ENCODE measurements at places on chromosomes 2 and 18.
A peak's percentile ranks its signal among the peaks of the same experiment; 100 is the strongest.

DNA sequence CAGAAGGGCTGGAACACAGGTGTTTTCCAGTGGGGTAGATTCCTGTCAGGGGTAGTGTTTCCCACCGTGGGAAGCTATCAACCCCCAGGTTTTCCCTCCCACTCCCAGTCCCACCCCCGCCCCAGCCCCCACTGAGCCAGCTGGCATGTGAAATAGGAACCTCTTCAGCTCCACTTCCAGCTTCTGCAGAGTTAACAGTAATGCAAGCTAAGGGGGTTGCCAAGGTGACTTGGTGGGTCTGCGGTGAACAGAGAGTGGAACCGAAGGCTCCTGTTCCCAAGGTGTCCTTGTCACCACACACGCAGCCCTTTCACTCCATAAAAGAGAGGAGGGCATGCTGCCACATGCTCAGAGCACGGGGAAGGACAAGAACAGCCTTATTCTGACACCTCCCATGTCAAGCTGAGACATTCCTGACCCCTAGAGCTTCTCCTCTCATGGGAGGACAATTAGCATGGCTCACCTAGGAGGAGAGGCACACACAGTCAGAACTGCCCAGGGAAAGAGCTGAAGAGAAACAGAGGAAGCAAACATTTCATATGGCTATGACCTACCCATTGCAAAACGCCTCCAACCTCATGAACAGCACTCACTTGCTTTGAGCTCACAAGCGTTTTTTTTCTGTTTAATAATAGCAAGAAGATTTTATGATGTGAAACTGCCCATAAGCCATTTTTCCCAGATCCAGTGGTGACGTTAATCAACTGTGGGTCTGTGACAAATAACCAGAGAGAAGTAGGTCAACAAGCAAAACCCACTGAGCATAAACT, 39.8 kb upstream of the TBC1D8 start:
- DNase-seq: no peak

DNA sequence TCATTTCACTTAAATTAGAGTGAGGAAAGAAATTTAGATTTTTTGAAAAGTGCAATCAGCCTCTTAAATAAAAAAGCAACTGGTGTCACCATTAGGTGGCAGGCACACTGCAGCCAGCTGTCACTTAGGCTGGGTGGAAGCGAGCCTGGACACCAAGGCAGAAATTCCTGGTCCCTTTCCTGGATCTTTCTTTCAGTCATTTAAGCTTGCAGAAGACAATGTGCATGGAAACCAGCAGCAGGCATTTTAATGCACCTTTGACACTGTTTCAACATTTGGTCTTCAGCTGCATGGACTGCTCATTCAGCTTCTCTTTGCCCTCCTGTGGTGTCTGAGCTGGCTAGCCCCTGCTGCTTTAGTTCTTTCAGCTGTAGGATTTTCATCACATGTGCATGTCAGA, 61.0 kb downstream of the AQP4 start:
- no peak for DNase-seq

GRCh38 chr2:134287323-134287722, 33.5 kb downstream of the MGAT5 start:
- DNase-seq: peak; percentile 40

DNA sequence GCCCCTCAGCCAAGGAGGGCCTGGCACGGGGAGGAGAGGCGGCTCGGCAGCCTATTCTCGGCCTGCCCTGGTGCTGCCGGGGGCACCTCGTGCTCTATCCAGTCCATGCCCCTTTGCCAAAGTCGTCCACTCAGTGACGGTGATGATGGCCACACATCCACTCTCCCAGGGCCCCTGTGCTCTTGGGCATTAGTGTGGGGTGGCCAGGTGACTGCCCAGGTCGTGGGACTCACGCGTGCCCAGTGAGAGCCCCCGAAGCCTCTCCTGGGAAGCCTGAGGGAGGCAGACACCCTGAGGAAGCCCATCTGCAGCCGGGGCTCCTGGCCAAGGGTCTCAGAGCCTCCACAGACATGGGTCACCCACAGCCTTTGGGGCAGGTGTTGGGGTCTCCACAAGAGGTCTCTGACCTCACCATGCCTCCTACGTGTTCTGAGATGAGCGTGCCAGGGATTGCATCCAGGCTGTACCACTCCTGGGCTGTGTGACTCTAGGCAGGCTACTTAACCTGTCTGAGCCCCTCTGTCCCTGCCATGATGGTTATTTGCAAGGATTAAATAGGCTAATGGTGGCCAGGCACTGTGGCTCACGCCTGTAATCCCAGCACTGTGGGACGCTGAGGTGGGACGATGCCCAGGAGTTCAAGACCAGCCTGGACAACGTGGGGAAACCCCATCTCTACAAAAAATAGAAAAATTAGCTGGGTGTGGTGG, 12.9 kb downstream of the RAMP1 start:
- no peak for DNase-seq

DNA sequence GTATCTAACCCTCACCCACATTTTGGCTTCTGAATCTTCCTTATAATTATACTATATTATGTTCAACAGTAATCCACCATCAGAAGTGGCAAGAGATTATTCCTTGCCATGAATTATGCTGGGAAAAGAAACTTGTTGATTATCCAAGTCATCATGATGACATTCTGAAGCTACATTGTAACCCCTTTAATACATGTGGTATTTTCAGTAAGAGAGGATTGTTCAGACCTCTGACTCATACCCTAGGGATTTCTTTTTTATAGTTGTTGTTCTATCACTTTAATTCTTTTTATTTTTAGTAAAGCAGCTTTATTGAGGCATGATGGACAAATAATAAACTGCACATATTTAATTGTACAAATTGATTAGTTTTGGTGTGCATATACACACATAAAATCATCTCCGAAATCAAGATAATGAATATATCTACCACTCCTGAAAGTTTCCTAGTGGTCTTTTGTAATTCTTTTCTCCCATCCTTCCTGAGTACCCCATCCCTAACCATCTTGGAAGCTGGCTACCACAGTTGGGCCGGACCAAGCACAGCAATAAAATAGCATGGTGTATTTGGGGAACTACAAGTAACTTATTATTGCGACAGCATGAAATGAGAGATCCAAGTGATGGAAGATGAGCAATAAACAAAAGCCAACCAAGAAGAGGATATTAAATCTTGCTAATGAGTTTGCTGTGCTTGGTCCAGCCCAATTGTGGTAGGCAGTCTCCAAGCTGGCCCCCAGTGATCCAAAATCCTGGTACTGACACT, 159.9 kb downstream of the BARD1 start:
- no peak for DNase-seq

DNA sequence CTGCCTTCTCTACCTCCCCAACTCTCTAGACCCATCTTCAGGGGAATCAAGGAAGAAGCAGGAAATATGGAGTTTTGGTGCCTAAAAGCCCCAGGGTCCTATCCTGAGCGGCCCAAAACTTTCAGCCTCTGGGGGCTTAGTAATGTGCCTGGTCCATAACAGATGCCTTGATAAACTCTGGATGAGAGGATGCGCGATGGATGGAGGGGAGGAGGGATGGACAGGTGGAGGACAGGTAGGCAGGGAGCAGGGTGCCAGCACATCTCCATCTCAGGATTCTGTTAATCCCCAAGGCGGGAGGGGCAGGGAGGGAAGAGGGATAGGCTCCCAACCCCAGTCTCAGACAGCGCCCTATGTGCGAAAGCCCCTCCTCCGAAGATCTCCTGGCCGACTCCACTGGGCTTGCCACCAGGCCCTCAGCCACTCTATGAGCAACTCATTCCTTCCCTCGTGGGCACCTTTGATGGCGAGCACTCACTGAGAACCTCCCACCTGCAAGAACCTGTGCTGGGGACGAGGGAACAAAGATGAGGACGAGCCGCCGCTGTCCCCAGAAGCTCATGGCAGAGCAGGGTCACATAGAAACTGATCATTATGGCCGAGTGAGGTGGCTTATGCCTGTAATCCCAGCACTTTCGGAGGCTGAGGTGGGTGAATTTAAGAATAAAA, 23.1 kb downstream of the HS1BP3 start:
- no peak for DNase-seq

- no peak for DNase-seq
These were observed 1136.9 kb upstream of the TMEFF2 start for GRCh38 chr2:193331676-193332075.

- no peak for DNase-seq
These were observed 13.2 kb upstream of the ARMC9 start for GRCh38 chr2:231185050-231185725.

- DNase-seq: no peak
These were observed 47.2 kb upstream of the STON1 start for GRCh38 chr2:48482769-48483168.

GRCh38 chr2:232863996-232864395, 6.1 kb upstream of the SNORC start:
- no peak for DNase-seq

- DNase-seq: no peak
These were observed 114.9 kb upstream of the OSR1 start for GRCh38 chr2:19473350-19473749.

DNA sequence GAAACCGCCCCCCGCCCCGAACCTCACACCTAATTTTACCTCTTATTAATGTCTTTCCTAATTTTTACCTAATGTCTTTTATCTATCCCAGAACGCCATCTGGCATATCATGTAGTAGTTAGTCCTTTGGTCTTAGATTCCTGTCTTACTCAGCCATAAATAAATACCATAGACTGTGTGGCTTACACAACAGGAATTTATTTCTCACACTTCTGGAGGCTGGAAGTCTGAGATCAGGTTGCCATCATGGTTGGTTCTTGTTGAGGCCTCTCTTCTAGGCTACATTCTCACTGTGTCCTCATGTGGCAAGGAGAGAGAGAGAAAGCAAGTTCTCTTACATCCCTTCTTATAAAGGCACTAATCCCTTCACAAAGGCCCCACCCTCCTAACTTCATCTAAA, 46.8 kb downstream of the RHBDD1 start:
- no peak for DNase-seq

DNA sequence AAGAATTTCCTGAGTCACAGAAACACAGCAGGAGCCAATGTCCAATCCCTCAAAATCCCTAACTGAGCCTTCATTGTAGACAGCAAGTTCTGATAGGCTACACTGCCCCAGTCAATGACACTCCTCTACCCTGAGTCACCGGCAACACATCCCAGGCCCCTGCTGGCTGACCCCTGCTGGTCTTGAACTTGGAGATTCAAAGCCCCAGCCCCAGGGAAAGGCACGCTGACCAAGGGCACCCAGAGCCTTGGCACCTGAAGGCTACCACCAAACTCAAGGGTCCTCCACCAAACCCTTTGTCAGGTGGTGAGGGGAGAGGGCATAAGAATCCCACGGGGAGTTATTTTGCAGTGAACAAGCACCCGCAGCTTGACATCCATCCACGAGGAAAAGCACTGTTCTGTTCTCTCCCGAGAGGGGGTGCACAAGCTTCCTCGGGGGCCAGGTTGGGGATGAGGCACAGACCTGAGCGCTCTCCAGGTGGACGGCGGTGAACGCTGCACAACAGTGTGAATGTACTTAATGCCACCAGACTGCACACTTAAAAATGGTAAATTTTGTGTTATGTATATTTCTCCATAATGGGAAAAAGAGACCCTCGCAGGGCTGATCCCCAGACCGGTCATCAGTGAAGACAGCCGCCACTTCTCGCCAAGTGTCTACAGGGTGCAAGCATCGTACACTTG, 46.9 kb downstream of the TFCP2L1 start:
- DNase-seq: no peak

DNA sequence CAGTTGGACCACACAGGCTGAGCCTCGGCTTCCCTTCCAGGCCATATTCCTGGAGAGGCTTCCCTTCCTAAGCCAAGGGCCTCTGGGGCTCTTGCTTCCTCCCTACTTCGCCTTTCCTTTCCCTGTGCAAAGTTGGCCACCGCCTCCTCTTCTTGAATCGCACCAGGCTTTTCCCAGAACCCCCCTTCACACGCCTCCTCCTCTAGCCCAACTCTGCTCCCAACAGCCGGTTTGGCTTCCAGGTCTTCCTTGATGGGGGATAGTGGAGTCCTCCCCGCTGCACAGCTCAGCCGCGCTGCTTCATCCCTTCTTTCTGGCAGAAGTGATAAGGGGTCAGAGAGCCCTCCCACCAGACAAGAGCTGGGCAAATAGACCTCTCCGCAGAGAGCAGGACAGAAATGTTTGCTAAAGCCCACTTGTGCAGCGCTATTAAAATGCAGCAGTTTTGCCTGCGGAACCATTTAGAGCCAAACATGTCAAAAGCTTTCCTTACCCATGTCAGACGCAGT, 56.4 kb downstream of the SNORC start:
- DNase-seq: no peak

Measured in activated CD4-positive, alpha-beta T cell treated with anti-CD3 and anti-CD28 coated beads for 48 hours (primary cell).